D721Med (cell line): ENCODE measurements at places on chromosomes 4 and X.

- DNase-seq, result no peak
These were observed 67.4 kb downstream of the IRF2 start for GRCh38 chr4:184406958-184407391.

DNA sequence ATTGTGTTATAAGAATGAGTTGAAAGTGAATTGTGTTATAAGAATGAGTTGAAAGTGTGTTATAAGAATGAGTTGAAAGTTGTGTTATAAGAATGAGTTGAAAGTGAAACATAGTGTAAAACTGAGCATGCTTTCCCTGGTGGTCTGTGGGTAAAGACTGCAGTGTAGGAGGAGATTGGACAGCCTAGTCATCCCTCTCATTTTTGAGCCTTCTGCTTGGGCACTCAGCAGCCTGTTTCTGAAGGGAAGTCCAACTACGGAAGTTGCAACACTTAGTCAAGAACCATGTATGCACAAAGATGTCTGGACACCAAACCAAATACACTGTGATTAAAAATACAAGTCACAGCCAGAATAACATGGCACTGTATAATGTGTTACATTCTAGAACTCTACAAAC lies 72.6 kb downstream of the ANK2 start:
- no peak for DNase-seq

- peak; percentile 72 for DNase-seq
These were observed 11.1 kb downstream of the MAEA start for GRCh38 chr4:1300466-1301455.

DNA sequence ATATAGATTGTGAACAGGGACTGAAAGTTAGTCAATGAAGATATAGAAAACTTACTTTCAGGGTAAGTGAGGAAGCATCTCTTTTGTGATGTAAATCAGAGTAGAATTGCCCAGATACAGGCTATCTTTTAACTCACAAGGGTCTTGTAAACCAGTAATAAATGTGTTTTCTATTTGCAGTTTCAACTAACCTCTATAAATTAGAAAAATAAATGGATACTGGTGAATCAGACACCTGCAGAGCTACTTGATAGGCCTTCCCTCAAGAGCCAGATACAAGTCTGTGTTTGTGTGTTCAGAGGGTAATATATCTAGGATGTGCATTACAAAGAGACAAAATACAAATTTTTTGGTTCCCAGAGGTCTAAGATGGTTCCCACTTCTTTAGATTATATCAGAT lies 82.9 kb downstream of the DCLK2 start:
- no peak for DNase-seq

GRCh38 chrX:50198348-50198747 lies 2.5 kb downstream of the AKAP4 start:
- DNase-seq, result no peak

DNA sequence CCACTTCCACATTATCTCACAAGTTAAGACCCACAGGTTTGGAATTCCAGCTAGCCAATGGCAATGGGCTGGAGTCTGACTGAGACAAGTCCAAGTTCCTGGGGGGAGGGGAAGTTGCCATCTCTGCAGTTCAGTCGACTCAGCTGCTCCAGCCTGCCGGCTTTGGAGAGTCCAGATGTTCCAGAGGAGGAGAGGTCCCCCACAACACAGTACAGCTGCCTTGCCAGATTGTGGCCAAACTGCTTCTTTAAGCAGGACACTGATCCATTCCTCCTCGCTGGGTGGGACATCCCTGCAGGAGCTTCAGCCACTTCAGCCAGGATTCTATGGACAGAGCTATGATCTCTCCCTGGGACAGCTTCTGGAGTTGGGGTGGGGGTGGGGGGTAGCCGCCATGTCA lies 199.2 kb downstream of the EDA start:
- DNase-seq, result no peak

DNA sequence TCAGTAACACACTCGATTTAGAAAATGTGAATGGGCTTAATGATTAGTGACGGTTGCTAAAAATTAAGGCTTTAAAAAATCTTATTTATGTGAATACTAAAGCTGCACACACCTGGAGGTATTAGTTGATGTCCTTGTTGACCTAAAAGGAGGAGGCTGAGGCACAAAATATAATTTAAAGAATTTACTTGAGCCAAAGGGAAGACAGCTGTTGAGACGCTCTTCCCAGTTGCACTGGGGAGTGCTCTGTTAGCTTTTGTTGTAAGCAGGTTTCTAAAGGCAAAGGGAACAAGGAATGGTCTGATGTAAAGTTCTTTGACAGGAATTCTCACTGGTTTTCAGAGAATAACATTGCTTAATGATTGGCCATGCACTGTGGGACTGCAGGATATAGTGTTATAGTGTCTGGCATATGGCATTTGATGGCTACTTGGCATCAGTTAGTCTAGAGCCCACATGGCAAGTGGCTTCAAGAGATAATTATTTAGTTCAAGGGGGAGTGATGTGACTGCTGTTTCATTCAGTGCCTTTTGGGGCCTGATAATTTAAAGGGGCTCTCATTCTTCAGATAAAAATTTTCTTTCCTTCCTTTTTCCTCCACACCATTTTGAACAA lies 30.8 kb upstream of the PGM2 start:
- no peak for DNase-seq

- no peak for DNase-seq
These were observed 57.1 kb upstream of the NKAP start for GRCh38 chrX:120000490-120001246.

DNA sequence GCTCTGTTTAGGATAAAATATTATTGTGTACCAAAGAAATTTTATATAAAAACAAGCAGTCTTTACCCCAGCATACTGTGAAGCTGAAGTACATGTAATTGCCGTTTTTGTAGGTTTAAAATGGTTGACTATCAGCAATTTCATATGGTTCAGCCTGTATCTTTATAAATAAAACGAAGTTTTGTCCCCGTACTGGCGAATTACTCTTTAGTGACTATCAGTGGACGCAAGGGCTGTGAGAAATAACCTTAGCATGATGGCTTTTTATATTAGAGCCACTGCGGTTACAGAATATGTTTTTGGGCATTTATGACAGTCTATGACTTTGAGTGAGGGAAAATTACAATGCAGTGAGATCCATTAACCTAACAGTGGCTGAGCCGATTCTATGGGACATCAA lies 1.2 kb downstream of the GPM6B start:
- DNase-seq, result no peak

DNA sequence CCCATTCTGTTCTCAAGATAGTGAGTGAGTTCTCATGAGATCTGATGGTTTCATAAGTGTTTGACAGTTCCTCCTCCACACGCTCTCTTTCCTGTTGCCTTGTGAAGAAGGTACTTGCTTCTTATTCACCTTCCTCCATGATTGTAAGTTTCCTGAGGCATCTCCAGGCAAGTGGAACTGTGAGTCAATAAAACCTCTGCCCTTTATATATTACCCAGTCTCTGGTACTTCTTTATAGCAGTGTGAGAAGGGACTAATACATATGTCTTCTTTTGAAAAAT lies 58.4 kb downstream of the CFAP299 start:
- no peak for DNase-seq

DNA sequence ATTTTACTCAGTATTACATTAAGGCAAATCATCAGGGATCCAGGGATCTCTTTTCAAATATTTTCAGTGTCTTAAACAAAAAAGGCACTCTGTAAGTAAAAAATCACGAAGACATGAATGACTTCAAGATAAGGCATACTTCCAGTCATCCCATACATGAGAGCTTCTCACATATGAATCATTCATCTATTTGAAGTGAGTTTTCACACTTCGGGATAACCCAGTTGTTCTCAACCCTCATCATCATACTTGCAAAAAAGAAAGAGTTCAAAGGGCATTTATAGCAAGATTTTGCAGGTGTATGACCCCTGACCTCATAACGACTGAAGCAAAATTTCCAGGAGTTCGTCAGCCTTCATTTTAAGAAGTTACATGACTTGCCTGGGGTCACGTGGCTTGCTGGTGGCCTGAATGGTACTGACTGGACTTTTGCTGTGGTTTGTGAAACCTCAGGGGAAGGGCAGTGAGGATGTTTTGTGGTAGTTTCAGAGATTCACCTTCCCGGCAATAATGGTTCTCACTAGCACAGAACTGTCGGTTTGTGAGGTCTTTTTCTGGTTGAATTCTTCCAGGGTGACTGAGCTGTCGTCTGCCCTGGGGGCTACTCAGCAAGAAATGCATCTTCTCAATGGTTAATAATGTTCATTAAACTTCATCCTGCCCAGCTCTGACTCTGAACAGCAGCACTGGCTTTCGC lies 115.8 kb upstream of the SHISA3 start:
- no peak for DNase-seq

- no peak for DNase-seq
These were observed 320.4 kb downstream of the HNRNPD start for GRCh38 chr4:82053396-82053795.

DNA sequence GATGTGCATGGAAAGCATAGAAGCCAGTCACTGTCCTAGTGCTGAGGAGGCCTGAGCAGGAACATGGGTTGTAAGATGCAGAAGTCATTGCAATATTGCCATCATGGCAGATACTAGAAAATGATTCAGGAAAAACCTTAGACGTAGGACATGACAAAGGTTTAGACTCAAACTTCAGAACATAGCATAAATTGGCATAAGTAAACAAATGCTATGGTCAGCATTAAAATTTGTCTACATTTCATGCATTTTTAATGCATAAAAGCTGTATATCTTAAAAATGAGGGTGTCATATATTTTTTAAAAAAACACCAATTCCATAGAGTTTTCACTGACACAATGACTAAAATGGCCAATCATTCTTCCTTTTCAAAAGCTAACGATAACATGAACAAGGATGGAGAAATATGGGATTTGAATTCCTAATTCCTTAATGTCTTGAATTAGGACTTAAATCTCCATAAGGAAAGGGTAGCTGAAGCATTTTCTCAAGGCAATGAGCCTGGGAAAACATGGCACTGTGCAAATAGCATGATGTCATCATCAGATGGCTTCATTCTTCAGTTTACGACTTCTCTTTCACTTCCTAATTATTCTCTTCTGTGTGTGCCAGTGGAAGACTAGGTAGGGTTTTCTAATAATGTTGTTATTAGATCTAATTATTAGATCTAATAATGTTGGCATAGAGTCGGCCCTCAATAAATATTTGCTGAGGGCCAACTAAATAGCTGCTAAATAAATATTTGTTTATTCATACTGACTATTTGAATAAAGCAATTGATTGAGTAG lies 125.1 kb upstream of the FRG1 start:
- no peak for DNase-seq

DNA sequence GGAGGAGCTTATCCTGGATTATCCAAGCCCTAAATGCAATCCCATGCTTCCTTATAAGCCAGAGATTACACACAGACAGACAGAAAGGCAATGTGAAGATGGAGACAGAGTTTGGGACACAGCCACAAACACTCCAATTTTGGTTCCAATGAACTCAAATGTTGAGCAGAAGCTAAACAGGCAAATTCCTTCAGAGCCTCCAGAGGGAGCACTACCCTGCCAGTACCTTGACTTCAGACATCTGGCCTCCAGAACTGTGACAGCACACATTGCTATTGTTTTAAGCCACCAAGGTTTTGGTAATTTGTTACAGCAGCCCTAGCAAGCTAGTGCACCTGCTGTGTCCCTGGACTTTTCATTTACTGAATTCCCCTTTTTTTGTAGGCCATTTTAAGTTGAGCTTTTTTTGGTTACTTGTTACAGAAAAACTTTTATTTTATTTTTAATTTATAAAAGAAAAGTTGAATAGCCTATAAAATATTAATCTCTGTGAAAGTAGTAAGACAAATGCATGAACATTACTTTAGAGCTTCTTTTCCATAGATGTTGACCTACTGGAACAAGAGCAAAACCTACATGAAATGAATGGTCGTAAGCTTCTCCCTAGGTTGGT lies 33.4 kb upstream of the SRD5A3 start:
- no peak for DNase-seq

DNA sequence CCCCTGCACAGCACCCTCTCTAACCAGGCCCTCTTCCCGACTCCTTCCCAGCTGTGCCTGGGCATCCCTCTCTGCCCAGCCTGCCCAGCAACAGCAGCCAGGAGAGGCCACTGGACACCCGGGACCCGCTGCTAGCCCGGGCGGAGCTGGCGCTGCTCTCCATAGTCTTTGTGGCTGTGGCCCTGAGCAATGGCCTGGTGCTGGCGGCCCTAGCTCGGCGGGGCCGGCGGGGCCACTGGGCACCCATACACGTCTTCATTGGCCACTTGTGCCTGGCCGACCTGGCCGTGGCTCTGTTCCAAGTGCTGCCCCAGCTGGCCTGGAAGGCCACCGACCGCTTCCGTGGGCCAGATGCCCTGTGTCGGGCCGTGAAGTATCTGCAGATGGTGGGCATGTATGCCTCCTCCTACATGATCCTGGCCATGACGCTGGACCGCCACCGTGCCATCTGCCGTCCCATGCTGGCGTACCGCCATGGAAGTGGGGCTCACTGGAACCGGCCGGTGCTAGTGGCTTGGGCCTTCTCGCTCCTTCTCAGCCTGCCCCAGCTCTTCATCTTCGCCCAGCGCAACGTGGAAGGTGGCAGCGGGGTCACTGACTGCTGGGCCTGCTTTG lies 1.1 kb downstream of the AVPR2 start:
- no peak for DNase-seq

GRCh38 chr4:8600686-8601085 lies 8.1 kb downstream of the CPZ start:
- DNase-seq, result no peak

DNA sequence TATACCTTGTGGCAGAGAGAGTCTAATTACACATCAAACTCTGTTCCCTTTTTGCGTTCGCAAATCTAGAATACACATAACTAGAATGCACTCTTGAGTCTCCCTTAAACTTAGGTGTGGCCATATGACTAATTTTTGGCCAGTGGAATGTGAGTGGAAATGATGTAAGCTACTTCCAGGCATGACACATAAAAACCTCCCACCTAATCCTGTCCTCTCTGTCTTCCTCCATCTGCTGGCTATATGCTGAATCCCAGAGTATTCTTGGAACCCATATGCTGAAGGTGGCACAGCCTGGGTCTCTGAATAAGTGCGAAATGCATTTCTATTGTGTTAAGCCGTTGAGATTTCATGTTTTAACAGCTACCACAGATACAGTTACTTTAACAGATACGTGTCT lies 269.9 kb upstream of the NRK start:
- DNase-seq, result no peak

- no peak for DNase-seq
These were observed 70.9 kb downstream of the EPHA5 start for GRCh38 chr4:65599340-65599739.

- DNase-seq, result no peak
These were observed 196.0 kb upstream of the EDNRA start for GRCh38 chr4:147284935-147285334.

- DNase-seq, result no peak
These were observed 738.6 kb downstream of the PCDH7 start for GRCh38 chr4:31458813-31459212.

DNA sequence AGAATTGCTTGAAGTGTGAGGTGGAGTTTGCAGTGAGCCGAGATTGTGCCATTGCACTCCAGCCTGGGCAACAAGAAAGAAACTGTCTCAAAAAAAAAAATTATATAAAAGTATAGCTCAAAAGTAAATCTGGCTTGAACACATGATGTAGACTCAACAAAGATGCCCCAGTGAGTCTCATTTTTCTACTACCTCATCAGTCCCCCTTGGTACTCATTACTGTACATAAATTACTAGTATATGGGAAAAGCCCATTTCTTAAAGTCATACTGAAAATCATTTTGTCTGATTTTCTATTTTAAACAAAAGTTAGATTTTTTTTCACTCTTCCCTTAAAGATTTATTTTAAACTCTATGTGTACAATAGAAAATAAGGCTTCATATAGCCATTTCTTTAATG lies 39.2 kb downstream of the FAM241A start:
- no peak for DNase-seq

- DNase-seq, result no peak
These were observed 718.9 kb downstream of the ARAP2 start for GRCh38 chr4:35525192-35525978.
